ENCODE measurements at places on chromosomes 4 and X.

DNA sequence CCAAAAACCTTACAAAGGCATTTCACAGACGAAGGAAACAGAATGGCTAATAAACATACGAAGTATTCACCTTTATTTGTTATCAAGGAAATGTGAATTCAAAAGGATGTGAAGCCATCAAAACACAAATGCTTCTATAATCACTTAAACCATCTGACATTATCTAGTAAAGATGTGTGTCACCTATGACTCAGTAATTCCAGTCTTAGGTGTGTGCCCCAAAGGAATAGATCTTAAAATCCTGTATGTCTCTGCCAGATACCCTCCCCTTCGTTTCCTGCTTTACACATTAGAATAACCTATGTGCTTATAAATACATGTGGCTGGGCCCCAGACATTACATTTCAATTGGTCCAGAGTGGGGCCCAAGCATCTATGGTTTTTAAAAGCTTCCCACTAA is 41.8 kb upstream of the CEP135 start:
- DNase-seq = no peak

GRCh38 chrX:119971184-119971583 is 27.6 kb upstream of the NKAP start:
- no peak for DNase-seq

DNA sequence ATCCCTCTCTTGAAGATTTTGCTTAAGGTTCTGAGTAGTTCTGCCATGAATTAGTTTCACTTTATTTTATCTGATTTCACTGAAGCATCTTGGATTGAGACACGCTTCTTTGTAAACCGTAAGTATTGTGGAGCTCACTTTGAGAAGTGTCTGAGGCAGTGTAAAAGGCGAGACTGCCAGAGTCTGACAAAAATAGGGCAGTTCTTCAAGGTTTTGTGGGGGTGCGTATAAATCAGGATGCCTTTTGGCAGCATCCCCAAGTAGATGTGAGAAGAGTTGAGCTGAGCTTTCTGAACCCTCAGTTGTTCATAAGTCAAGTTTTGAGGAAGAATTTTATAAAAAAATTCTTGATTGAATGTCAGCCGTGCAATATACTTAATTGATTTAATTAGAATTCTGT is 76.3 kb downstream of the RBPJ start:
- DNase-seq = no peak

DNA sequence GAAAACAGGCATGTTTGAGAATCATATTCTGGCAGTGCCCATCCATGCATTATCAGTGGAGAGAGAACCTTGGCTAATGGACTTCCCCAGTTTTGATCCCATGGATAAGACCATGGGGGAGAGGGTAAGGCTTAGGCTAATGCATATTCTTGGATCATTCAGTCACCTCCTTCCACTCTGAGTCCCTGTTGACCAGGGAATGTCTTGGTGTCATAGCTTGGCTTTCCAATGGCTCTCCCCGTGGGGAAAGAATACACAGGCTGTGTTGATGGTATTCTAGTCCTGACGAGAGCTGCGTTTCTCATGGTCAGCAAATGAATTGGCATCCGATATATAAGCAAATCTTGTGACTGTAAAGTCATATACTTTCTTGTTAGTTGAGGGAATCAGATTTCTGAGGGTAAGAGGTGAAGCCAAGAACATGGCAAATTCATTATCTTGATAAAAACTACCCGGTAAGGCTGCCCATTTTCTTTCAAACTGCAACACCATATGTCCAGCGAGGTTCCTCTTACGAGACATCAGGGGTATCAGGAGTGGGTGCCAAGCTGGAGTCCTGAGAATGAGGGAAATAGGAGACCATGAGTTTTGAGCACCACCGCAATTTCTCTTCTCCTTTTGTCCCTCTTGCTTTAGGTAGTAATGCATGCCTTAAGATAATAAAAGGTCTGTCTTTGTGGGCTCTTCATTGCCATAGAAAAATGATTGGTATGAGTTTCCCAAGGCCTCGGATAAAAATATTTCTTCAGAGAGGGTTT is 18.0 kb downstream of the RHOH start:
- no peak for DNase-seq

- peak; percentile 53 for DNase-seq
Measured at GRCh38 chr4:48194971-48195370, 60.9 kb upstream of the TXK start.

DNA sequence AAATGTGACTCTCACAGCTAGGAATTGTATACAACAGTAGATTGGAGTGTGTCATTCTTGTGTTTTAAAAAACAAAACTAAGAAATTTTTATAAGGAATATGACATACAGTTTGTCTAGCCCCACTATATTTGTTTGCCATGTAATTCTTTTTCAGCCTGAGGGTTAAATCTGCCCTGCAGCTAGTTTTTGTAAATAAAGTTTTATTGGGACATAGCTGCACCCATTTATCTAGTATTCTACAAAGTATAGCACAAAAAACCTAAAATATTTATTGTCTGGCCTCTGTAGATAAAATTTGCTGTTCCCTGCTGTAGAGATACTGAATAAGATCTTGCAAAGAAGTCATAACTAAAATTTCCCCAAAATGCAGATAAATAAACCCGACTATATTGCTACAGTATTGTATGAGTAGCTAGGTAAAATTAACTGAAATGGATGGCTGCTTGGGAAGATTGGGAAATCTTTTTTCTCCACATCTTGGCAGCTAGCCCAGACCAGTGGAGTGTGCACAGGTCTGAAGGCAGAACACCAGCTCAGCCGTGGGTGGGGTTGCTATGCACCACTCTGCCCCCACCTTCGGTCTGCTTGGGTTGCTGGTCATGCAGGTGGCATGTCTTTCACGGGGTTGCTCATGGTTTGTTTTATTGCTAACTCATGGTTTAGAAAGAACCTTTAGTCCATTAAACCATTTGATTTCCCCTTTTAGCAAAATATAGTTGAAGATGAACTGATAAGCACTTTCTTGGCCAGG is 127.9 kb downstream of the KLHL8 start:
- DNase-seq = peak; percentile 71

- peak; percentile 62 for DNase-seq
Measured at GRCh38 chrX:150731795-150732194, 38.6 kb downstream of the MTMR1 start.

DNA sequence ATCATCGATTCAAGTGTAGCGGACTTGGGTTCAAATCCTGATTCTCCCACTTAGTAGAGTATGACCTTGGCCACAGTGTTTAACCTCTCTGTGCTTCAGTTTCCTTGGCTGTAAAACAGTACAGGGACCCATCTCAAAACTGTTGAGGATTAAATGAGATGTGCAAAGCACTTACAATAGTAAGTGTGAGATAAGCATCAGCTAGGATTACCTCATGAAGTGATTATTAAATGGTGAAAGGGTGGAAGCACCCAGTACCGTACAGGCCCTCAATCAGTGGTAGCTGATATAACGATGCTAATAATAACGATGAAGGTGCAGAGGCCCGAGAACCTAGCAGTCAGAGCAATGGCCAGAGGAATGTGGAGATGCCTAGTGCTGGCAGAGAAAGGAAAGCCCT is 45.1 kb downstream of the PRPS1 start:
- DNase-seq = peak; percentile 37

GRCh38 chr4:106587558-106587957 is 219.0 kb upstream of the GIMD1 start:
- no peak for DNase-seq

GRCh38 chr4:94342694-94343093 is at the start of gene HPGDS:
Gene HPGDS (minus strand): TSS chr4:94342836. CDS start chr4:94334629, 8,207 bp downstream.
- peak; percentile 67 for DNase-seq

- DNase-seq = no peak
Measured at GRCh38 chr4:80136270-80136669, 61.0 kb upstream of the PRDM8 start.

GRCh38 chr4:29653221-29653620 is 1066.9 kb upstream of the PCDH7 start:
- no peak for DNase-seq

DNA sequence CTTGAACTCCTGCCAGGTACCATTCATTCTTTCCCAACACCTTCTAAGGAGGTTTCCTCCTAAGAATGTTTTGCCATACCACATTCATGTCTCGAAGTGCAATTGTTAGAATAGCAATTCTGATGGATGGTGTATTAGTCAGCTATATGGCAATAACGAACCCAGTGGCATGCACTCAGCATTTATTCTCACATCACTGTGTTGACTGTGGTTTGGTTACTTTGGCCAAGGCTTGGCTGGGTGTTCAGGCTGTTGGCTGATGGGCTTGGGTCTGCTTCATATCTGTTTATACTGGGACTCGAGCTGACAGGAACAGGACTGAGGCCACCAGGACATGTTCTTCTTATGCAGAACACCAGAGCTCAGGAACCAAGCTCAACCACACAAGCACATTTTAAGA is 31.7 kb downstream of the PSAPL1 start:
- DNase-seq = no peak

DNA sequence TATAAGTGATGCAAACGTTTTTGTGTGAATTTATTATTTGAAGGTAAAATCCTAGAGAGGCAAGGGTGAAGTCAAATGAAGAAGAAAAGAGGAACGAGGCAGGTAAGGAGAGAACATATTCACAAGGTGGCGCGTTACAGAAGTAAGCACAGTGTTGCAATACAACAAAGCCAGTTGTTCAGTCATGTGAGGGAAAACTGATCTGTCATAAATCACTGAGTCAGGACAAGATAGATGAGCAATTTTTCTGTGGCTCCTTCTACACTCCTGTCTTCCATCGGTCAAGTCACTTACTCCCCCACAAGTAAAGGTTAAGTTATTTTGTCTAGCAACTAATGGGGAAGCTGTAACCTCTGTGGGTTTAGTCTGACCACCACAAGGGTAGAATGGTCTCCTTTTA is 203.0 kb upstream of the GK2 start:
- DNase-seq = no peak

GRCh38 chrX:113545040-113545439 is 704.4 kb upstream of the AMOT start:
- DNase-seq = no peak

DNA sequence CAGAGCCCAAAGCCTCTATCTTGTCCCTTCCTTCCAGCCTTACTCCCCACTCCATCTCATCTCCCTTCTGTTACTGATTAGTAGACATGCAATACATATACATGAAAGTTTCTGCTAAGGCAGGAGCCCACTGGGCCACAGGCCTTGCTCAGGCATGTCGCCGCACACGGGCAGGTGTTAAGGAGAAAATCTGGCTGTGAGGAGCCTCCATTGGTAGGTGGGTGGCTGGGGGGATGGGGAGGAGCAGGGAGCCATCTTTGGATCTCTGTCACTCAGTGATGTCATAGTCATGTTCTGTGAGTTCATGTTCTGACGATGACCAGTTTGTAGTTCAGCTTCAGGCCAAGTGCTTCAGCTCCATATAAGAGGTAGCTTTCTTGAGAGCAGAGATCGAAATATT is 2.9 kb upstream of the HMGB3 start:
- DNase-seq = no peak

GRCh38 chr4:173526724-173527102 is 3.3 kb downstream of the HAND2 start:
- no peak for DNase-seq

GRCh38 chrX:123121241-123121640 is 62.8 kb upstream of the GRIA3 start:
- DNase-seq = no peak

- no peak for DNase-seq
Measured at GRCh38 chrX:124238268-124238667, 94.2 kb upstream of the TEX13D start.

DNA sequence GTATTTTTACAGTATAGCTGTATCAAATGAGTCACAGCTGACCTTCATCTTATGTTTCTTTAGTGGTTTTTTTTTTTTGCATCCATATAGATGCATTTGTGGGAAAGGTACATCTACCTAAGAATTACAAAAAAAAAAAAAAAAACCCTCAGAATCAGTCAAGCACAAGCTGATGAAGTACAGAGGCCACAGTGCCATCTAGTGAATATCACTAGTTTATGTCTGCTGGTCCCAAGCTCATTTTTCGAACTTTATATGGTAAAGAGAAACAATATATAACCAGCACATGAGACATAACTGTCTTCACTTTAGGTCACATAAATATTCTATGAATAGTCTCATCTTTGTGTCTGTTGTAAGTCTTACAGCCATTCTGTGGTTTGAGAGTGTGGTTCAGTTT is 220.1 kb downstream of the DLG3 start:
- DNase-seq = peak; percentile 42

DNA sequence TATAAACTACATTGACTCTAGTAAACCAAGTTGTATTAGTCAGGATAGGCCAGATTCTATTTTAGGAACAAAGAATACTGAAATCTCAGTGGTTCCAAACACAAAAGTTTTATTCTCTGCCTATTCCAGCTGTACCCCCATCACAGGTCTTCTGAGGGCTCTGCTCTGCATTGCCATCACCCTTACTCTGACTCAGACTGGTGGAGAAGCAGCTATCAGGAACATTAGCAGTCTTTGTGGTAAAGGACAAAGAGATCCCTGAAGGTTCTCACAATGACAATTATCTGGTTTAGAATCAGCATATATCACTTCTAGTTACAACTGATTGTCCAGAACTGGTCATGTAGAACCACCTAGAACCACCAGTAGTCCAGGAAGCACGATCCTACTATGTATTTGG is 251.1 kb downstream of the GLUD2 start:
- no peak for DNase-seq

- no peak for DNase-seq
Measured at GRCh38 chr4:40998675-40999358, 215.5 kb downstream of the APBB2 start.

GRCh38 chr4:66571145-66571695 is 900.9 kb upstream of the EPHA5 start:
- no peak for DNase-seq

DNA sequence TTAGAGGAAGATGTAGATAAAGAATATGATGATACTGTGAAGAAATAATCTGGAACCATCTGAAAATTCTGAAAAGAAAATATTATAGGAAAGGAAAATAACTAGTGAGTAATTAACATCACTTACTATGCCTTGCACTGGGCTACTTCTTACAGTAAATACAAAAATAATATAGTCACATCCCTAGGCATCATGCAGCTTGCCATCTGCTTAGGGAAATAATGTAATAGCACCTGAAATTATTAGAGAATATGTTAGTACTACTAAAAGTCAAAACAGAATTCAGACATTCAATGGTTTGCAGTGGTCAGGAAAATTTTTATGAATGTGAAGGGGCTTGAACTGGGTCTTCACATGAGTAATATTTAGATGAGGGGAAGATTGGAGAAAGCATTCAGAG is 272.2 kb upstream of the EMCN start:
- no peak for DNase-seq

Data from OCI-M1 (cell line).